ENCODE measurements at places on chromosomes 2 and 18.

- no peak for DNase-seq
Observed at GRCh38 chr18:56565046-56565445, 73.3 kb downstream of the TXNL1 start.

GRCh38 chr2:175806125-175806490 is 196.0 kb downstream of the LNPK start:
- no peak for DNase-seq

DNA sequence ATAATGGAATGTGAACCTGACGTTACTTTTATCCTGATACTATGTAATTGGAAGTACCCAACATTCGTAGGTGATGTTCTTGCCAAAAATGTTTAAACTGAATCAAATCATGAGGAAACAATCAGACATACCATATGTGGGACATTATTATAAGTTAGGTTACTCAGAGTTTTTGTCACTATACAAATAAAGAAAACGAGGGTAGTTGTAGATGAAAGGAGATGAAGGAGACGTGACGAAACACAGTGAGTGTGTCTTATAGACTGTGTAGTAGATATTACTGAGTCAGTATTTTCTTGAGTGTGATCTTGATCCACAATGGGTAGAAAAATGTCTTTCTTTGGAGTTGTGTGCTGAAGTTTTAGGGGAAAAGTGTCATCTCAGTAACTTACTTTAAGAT is 176.8 kb downstream of the ZNF407 start:
- DNase-seq, result no peak

DNA sequence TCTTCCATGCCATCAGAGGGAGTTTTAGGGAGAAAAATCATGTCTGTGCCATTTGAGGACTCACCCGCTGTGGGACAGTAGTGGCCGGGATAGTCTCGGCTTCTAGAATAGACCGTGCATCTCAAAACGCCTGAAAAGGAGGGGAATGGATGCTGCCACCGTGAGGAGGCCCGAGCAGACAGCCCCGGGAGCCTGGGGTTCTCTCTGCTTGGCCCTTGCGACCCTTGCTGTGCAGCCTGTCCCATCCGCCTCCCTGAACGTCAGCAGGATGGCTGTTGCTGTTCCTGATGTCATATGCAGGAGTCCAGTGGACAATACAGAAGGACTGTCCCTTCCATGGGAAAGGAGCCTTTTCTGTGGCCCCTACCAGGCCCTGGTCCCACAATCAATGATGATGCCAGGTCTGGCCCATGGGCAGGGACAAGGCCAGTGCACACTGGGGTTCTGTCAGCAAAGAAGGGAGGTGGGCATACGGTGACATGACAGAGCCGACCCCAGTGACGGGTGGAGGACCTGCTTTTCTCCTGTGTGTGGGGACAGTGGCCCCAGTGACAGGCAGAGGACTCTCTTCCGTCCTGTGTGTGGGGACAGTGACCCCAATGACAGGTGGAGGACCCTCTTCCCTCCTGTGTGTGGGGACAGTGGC is 58.8 kb downstream of the ACKR3 start:
- DNase-seq, result no peak

DNA sequence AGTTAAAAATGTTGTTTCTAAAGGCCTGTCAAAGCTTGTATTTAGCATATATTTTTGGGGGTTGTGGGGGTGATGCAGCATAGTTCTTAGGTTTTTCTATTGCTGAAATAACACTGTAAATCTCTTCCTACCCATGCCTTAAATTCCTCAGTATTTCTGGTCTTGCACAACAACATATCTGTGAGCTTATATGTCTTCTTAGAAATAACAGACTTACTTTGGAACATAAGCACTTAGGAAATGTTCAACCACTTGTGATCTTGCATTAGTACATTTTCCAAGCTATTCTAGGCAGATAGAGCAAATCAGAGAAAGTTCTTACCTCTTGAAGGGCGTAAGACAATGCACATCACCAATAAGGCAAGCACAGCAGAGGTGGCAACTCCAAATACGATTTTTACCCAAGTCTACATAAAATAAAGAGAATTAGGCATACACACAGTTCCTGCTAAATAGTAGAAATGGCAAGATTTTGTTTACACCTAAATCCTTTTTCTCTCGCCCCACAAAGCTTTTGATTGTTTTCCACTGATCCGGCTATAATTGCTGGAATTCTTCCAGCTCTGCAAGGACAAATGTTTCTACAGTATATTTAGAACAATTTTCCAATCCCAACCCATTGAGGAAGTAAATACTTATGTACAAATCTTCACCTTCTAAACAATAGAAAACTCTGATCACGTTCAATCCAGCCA is 512 bp downstream of the FAP start:
- DNase-seq, result no peak

DNA sequence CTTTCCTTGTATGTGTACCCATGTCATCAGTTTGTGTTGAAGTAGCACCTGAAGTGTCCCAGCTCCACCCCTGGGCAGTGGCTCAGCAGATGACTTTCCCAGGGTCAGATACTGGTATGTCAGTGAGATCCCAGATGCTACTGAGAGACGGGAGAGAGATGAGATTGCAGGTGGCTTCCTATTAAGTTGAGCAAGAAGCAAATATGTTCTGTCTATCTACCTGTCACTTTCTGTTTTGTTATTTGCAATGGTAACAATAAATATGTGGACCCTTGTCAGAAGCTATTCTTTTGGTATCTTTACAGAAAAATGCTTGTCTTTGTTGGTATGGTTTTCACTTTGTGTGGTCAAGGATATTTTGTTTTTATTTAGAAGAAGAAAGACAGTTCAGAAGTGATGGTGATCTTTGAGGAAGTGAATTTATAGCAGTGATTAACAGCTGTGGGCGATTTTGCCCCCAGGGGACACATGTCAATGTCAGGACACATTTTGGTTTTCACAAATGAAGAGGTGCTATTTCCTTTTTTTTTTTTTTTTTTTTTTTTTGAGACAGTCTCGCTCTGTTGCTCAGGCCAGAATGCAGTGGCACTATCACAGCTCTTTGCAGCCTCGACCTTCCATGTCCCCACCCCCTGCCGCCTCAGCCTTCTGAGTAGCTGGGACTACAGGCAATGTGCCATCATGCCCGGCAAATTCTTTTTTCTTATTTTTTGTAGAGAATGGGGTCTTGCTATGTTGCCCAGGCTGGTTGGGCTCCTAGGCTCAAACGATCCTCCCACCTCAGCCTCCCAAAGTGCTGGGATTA is 21.4 kb downstream of the MGAT5 start:
- no peak for DNase-seq

DNA sequence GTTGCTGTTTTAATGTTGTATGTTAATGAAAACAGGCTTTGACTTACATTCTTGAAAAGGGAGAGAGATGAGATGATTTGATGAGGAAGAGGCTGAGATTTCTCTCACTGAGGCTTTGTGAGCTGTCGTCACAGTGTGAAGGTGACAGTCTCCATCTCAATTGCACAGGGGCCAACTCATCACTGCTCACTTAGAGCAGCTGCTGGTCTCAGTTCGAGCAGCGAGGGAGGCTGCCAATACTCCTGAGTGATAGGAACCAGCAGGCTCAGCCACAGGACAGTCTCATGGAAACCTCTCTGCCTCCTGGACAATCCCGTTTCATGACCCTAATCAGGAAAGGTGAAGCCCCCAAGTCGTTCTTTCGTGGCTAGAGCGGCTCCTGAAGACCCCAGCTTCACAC is 170.7 kb upstream of the SOX11 start:
- DNase-seq, result no peak

GRCh38 chr2:209253544-209253943 is 170.3 kb upstream of the MAP2 start:
- DNase-seq, result no peak

- no peak for DNase-seq
Observed at GRCh38 chr18:57258131-57258777, 94.1 kb upstream of the ST8SIA3 start.

GRCh38 chr2:238864207-238865014 is 16.5 kb downstream of the TWIST2 start:
- peak; percentile 55 for DNase-seq

- DNase-seq, result no peak
Observed at GRCh38 chr2:241211276-241211675, 22.8 kb downstream of the ANO7 start.

GRCh38 chr2:42147641-42148274 is 21.4 kb upstream of the EML4 start:
- no peak for DNase-seq
